ENCODE measurements at places on chromosomes 13 and 19.

DNA sequence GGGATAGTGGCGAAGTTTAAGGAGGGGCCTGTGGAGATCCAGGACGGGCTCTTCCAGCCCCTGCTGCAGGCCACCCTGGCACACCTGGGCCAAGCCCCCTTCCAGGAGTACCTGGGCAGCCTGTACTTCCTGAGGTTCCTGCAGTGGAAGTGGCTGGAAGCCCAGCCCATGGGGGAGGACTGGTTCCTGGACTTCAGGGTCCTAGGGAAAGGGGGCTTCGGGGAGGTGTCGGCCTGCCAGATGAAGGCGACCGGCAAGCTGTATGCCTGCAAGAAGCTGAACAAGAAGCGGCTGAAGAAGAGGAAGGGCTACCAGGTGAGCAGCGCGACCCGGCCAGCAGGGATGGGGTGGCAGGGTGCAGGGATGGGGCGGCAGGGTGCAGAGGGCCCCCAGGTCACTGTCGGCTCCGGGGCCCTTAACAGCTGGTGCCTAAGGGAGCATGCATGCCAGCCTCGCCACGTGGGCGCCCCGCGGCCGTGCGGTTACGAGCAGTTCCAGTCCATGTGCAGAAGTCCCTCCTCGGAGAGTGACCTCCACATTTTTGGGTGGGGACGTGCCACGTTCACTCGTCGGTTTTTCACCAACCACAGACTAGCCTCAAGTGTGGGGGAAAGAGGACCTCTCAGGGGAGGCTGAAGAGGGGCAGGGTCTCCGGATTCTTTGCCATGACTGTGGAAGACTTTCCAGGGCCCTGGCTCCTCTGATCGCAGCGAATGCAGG is 912 bp downstream of the GRK1 start:
- no peak for DNase-seq

DNA sequence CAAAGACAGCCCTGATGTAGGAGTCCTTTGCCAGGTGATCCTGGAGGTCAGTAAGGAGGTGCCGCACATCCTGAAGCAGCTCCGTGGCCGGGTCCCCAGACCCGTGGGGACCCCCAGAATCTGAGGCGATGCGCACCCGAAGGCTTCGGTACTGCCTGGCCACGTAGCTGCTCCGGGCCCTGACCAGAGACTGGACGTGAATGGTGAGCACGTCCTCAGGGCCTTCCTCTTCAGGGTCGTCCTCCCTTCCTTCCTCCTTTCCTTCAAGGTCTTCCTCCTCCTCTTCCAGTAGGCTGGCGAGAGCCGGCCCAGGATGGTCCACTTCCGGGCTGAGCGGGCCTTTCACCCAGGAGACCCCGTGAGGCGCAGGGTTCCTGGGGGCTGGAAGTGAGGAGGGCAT is 7.5 kb downstream of the RINL start:
- no peak for DNase-seq

DNA sequence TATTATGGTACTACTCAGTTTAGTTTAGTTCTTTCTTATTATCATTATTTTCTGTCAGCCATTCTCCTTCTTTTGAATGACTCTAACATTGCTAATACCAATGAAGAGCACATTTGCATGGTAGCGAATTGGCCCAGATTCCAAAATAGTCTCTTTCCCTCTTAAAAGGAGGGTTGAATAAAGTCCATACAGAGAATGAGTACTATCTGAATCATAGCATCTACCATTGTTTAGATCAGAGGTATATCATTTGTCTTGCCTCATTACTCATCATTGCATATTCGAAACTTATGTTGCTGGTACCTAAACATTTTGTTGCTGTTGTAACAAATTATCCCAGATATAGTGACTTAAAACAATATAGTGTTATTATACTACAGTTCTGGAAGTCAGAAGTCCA is 1235.3 kb upstream of the ATXN8OS start:
- DNase-seq = no peak

- no peak for DNase-seq
Measured at GRCh38 chr13:41428155-41428554, 29.2 kb upstream of the RGCC start.

DNA sequence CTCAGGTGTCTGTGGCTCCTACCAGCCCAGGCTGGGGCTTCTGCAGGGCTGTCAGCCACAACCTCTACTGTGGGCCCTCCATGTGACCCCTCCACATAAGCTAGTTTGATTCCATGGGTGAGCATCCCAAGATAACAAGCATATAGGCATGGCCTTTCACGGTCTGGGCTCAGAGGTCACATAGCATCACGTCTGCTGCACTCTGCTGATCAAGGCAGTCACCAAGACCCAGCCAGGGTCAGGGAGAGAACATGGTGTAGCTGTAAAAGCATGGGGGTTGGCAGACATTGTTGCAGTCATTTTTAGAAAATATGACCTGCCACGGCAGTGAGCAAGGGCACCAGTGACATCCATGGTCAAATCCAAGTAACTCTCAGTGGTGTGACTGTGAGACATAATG is 698.8 kb downstream of the UQCRFS1 start:
- DNase-seq = no peak

- DNase-seq = no peak
Measured at GRCh38 chr13:98927951-98928927, 49.6 kb downstream of the DOCK9 start.

DNA sequence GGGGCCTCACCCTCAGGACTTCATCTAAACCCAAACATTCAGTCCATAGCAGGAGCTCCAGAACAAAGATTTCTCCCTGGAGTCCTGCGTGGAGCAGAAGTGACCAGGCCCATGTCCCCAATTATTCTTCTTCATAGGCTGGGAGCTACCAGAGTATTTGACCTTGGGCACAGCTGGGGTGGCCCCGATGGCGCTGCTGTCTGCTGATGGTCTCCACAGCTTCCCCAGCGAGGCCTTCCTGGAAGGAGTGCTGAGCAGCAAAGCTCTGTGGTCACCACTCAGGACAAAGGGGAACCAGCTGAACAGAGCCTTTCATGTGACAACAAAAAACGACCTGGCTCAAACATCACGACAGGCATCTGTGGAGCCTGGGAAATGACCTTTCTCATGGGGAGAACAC is 62.7 kb upstream of the ARGLU1 start:
- no peak for DNase-seq

Measured in cortex of kidney (tissue), 1 donor.